Activated CD4-positive, alpha-beta T cell treated with anti-CD3 and anti-CD28 coated beads, Interleukin-2, Interleukin-4, amounts not matched to agents 100 ng/mL and 50 ng/mL, durations not matched to agents 16 hours and 8 hours (primary cell): ENCODE measurements at places on chromosomes 16 and 17.

GRCh38 chr16:59295993-59296736 lies 562.0 kb upstream of the GOT2 start:
- DNase-seq = no peak

GRCh38 chr17:58224315-58224714 lies 5.3 kb upstream of the MKS1 start:
- no peak for DNase-seq

GRCh38 chr17:81132770-81133723 lies 32.3 kb upstream of the PVALEF start:
- no peak for DNase-seq

- no peak for DNase-seq
Measured at GRCh38 chr17:7710301-7710700, 5.3 kb downstream of the EFNB3 start.

GRCh38 chr16:46918905-46919792 lies 35.0 kb downstream of the GPT2 start:
- DNase-seq = no peak
